Mesothelial cell of epicardium (in vitro differentiated cells): ENCODE measurements at places on chromosomes 16 and 17. TPM values are rescaled to one million over a fixed set of nuclear protein-coding genes. Genes with fewer than 3 reads are reported as not detected.
A peak's percentile ranks its signal among the peaks of the same experiment; 100 is the strongest.

CES5A gene
- not detected in 3 replicates for total RNA-seq

BICDL2 gene
- 4.5 to 5.8 TPM (median 5.1 TPM) in 3 replicates for total RNA-seq

ERI2 gene
- 18.9 to 21.1 TPM (median 19.2 TPM) in 3 replicates for total RNA-seq

PIPOX gene
- total RNA-seq: 4.1 to 5.0 TPM (median 4.4 TPM) in 3 replicates

SRCIN1 gene
- total RNA-seq: 19.4 to 21.4 TPM (median 20.8 TPM) in 3 replicates

C16orf96 gene
- total RNA-seq: 0.45 to 0.95 TPM (median 0.58 TPM) in 3 replicates

RPH3AL gene
- 13.6 to 16.9 TPM (median 15.4 TPM) in 3 replicates for total RNA-seq

CCDC92B gene
- 0.47 to 0.62 TPM (median 0.58 TPM) in 3 replicates for total RNA-seq

DNA sequence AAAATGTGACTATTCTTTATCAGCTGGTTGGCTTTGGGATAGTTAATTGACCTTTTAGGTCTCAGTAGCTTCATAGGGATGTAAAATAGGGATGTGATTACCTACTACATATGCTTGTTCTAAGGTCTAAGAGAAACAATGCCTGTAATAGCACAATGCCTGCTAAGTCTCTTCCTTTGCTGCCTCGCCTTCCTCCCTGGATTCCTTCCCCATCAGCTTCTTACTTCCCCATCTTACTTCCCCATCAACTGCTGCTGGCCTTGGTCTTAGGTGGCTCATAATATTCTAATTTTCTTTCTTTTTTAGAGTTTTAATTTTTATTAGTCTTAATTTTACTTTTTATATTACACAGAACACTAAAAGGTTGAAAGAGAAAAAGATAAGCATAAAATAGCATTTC lies 59.2 kb upstream of the GOT2 start:
- H3K27me3 ChIP-seq: peaks cover 4% of the 10 kb centered on the region
- no peaks in the 10 kb centered on the region for H3K4me1 ChIP-seq
- no peak overlapping the region for H3K4me3 ChIP-seq
- H3K36me3 ChIP-seq: no peaks in the 10 kb centered on the region
- no peak for DNase-seq
- H3K27ac ChIP-seq: no peak overlapping the region

- H3K27ac ChIP-seq: peak overlapping the region; percentile 92
- peaks cover 59% of the 10 kb centered on the region for H3K4me1 ChIP-seq
- H3K36me3 ChIP-seq: peaks cover 1% of the 10 kb centered on the region
- H3K4me3 ChIP-seq: peak overlapping the region; percentile 79
- H3K27me3 ChIP-seq: no peaks in the 10 kb centered on the region
Measured at GRCh38 chr16:29806641-29807425, 504 bp downstream of the MAZ start.

GRCh38 chr16:28925386-28926228 lies 569 bp upstream of the RABEP2 start:
- peak overlapping the region; percentile 93 for H3K4me3 ChIP-seq
- no peaks in the 10 kb centered on the region for H3K27me3 ChIP-seq
- peaks cover 3% of the 10 kb centered on the region for H3K36me3 ChIP-seq
- peaks cover 11% of the 10 kb centered on the region for H3K4me1 ChIP-seq

- no peak overlapping the region for H3K27ac ChIP-seq
- H3K4me3 ChIP-seq: no peak overlapping the region
- no peaks in the 10 kb centered on the region for H3K36me3 ChIP-seq
- peaks cover 7% of the 10 kb centered on the region for H3K4me1 ChIP-seq
- H3K27me3 ChIP-seq: peaks cover 6% of the 10 kb centered on the region
Measured at GRCh38 chr17:11943759-11944347, 53.4 kb downstream of the ZNF18 start.

DNA sequence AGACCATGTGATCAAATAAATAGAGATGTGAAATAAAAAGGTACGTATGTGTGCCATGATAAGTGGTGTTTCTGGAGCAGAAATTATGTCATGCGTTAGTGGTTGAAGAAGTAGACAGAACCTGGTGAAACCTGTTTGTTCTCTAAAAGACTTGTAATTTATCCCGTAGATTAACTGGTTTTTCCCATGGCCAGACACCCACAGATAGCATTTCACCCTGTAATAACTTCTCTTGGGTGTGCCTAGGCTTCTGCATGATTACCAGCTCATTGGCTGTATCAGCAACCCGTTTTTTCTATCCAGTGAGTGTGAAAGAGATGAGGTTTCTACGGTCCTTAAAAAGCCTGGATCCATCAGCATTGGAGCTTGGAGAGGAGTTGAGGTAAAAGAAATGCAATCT lies 471.3 kb downstream of the NPIPA7 start:
- H3K27me3 ChIP-seq: peaks cover 16% of the 10 kb centered on the region
- H3K4me3 ChIP-seq: no peak overlapping the region
- H3K4me1 ChIP-seq: peaks cover 2% of the 10 kb centered on the region

DNA sequence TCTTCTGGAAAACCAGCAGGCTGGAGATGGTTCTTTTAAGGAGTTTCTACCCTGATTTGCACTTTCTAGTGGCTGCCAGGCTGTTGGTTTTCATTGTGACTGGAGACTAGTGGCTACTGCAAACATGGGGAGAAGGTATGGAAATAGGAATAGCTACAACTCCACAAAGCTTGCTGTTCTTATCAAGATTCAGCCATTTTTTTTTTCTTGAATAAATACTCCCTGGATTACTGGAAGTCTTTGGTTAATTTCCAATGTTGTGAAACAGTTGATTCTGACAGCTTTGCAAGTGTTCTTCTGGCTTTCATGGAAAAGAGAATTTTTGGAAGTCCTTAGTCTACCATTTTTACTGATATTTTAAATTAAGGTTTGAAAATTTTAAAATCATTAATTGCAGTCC lies 277.7 kb downstream of the HS3ST3A1 start:
- H3K4me1 ChIP-seq: peaks cover 16% of the 10 kb centered on the region
- no peak overlapping the region for H3K27ac ChIP-seq
- DNase-seq: no peak
- H3K27me3 ChIP-seq: no peaks in the 10 kb centered on the region
- no peaks in the 10 kb centered on the region for H3K36me3 ChIP-seq
- H3K4me3 ChIP-seq: no peak overlapping the region

GRCh38 chr16:23137818-23138217 lies 11.4 kb downstream of the USP31 start:
- H3K27me3 ChIP-seq: no peaks in the 10 kb centered on the region
- no peaks in the 10 kb centered on the region for H3K36me3 ChIP-seq
- peak overlapping the region; percentile 40 for H3K27ac ChIP-seq
- no peak overlapping the region for H3K4me3 ChIP-seq
- DNase-seq: no peak

DNA sequence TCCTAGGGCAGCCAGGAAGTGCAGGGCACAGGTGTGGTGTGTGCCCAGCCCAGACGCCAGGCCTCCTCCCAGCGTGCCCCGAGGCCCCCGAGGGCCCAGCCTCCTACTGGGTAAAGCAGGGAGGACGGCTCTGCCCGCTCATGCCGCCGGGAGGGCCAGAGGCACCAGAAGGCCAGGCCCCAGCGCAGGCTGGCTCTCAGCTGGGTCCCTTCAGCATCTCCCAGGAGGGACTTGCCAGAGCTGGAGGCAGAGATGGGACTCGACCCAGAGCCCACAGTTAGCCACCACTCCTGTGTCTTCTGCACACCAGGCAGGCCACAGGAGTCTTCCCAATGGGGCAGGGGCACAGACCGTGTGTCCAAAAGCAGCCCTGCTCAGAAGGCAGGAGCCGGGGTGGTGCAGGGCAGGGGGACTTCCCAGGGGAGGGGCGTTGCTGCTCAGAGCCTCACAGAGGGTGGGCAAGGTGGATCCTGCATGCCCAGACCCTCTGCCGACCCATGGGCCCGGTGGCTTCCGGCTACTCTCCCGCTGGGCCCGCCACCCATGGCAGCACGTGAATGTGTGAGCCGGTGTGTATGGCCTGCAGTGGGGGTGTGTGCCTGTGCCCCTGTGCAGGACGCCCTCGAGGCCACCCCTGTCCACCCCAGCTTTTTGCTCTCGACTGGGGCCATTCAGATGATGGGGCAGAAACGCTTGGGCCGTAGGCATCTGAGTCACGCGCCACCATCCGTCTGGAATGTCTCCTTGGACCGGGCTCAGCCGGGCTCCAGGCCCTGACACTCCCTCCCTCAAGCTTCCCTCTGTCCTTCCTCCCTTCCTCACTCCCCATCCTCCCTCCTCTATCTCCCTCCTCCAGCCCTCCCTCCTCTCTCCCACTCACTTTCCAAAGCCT lies 5.7 kb upstream of the ZNF469 start:
- no peak overlapping the region for H3K27ac ChIP-seq
- H3K36me3 ChIP-seq: no peaks in the 10 kb centered on the region
- no peaks in the 10 kb centered on the region for H3K27me3 ChIP-seq
- H3K4me3 ChIP-seq: no peak overlapping the region
- no peak for DNase-seq

DNA sequence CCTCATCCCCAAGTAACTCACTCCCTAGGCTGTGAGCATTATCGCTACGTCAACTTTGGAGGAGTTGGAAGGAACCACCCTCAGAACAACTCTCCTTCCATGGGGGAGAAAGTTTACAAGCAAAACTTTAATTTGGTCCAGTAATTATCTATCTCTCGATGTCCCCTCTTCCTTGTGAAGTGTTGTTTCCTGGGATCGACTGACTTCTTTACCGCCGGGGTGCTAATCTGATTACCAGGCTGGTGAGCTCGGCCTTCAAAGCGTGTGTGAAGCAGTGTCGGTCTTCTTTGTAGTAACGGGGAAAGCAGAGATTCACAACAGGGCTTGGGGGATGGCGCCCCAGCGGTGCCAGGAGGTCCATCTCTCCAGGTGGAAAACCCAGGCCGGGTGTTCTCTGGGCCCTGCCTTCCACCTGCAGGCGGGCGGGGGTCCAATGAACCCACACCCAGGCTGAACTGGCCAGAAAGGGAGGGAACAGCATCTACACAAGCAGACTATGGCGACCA lies 14.5 kb upstream of the FOXF1 start:
- peaks cover 97% of the 10 kb centered on the region for H3K27me3 ChIP-seq
- no peak for DNase-seq
- H3K36me3 ChIP-seq: no peaks in the 10 kb centered on the region
- peaks cover 11% of the 10 kb centered on the region for H3K4me1 ChIP-seq
- H3K4me3 ChIP-seq: no peak overlapping the region

GRCh38 chr17:40416671-40417070 lies 1.0 kb downstream of the TOP2A start:
- peak overlapping the region; percentile 59 for H3K27ac ChIP-seq
- no peaks in the 10 kb centered on the region for H3K27me3 ChIP-seq
- DNase-seq: no peak
- peaks cover 17% of the 10 kb centered on the region for H3K4me1 ChIP-seq
- H3K4me3 ChIP-seq: peak overlapping the region; percentile 99
- peaks cover 4% of the 10 kb centered on the region for H3K36me3 ChIP-seq

DNA sequence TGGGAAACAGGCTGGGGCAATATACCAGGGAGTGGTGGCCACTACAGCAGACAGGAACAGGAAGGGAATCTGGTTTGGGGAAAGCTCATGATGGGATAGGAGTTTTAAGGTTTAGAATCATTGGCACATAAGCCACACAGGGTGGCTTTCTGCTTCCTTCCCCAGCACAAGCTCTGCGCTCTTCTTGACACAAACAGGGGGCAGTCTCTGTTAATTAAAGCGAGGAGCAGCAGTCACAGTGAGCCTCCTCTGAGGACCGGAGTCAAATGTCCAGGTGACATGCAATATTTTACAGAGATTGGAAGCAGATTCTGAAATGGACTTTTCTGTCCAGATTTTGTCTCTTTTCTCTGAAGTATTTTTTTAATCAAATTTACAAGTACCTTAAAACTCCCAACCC lies 2.8 kb upstream of the SHISA9 start:
- peaks cover 2% of the 10 kb centered on the region for H3K4me1 ChIP-seq
- H3K27me3 ChIP-seq: peaks cover 79% of the 10 kb centered on the region
- DNase-seq: no peak
- H3K27ac ChIP-seq: no peak overlapping the region

GRCh38 chr17:45114117-45114932 lies 18.0 kb downstream of the PLCD3 start:
- H3K4me3 ChIP-seq: no peak overlapping the region
- H3K27me3 ChIP-seq: no peaks in the 10 kb centered on the region
- peak overlapping the region; percentile 21 for H3K27ac ChIP-seq
- peaks cover 2% of the 10 kb centered on the region for H3K4me1 ChIP-seq

GRCh38 chr17:8499171-8499570 lies 63.5 kb downstream of the NDEL1 start:
- DNase-seq: no peak
- H3K27me3 ChIP-seq: no peaks in the 10 kb centered on the region
- no peak overlapping the region for H3K27ac ChIP-seq

DNA sequence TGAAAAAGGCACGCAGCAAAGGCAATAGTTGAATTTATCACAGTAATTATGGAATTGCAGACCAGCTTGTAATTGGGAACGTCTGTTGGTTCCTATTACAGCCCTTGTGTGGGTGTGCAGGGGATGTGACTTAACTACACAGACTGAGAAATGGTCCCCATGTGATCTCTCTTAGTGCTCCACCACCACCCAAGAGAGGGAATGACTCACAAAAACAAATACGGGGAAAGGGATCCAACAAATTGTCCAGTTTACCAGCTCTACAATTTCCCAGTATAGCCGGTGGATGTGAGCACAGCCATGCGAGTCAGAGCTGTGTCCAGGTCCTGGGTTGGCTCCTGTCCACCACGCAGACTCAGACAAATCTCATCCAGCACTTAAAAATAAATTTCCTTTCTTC lies 337.9 kb downstream of the GRIN2A start:
- no peak for DNase-seq
- H3K4me1 ChIP-seq: peaks cover 2% of the 10 kb centered on the region
- H3K4me3 ChIP-seq: no peak overlapping the region

DNA sequence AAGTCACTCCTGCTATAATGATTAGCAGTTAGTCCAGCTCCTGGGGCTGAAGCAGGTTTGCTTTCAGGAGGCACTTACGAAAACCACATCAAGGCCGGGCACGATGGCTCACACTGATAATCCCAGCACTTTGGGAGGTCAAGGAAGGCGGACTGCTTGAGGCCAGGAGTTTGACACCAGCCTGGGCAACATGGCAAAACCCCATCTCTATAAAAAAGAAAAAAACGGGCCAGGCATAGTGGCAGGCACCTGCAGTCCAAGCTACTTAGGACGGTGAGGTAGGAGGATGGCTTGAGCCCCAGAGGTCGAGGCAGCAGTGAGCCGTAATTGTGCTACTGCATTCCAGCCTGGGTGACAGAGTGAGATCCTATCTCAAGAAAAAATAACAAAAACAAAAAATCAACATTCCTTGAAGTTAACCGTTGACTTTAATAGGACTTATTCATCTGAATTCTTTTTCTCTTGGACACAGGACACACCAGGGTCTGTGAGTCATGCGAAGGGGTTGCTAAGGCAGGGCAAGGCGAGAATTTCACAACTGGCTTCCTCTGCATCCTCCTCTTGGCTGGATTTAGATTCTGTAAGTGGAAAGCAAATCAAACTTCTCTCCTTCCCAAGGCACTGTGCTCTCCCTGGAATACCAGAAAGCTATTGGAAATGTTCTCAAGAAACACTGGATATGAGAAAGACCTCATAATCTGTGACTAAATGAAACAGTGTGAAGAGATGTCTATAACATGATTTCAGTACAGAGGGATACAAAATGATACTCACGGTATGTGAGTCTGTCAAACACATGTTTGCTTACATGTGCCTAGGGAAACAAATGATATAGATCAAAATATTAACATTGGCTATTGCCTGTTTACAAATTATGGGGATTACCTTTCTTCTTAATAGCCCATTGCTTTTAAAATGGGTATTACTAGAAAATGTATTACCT lies 99.5 kb downstream of the SYCE1L start:
- peaks cover 1% of the 10 kb centered on the region for H3K36me3 ChIP-seq
- peaks cover 37% of the 10 kb centered on the region for H3K4me1 ChIP-seq
- no peaks in the 10 kb centered on the region for H3K27me3 ChIP-seq
- no peak overlapping the region for H3K4me3 ChIP-seq
- H3K27ac ChIP-seq: peak overlapping the region; percentile 74

GRCh38 chr16:74734361-74735161 lies 33.9 kb upstream of the MLKL start:
- no peak overlapping the region for H3K4me3 ChIP-seq
- H3K36me3 ChIP-seq: no peaks in the 10 kb centered on the region
- DNase-seq: no peak
- peaks cover 20% of the 10 kb centered on the region for H3K4me1 ChIP-seq

GRCh38 chr16:77781091-77781490 lies 7.3 kb upstream of the VAT1L start:
- H3K36me3 ChIP-seq: no peaks in the 10 kb centered on the region
- DNase-seq: no peak
- H3K27me3 ChIP-seq: peaks cover 3% of the 10 kb centered on the region
- no peak overlapping the region for H3K4me3 ChIP-seq
